ENCODE measurements at places on chromosomes 11 and 22.
A peak's percentile ranks its signal among the peaks of the same experiment; 100 is the strongest.

DNA sequence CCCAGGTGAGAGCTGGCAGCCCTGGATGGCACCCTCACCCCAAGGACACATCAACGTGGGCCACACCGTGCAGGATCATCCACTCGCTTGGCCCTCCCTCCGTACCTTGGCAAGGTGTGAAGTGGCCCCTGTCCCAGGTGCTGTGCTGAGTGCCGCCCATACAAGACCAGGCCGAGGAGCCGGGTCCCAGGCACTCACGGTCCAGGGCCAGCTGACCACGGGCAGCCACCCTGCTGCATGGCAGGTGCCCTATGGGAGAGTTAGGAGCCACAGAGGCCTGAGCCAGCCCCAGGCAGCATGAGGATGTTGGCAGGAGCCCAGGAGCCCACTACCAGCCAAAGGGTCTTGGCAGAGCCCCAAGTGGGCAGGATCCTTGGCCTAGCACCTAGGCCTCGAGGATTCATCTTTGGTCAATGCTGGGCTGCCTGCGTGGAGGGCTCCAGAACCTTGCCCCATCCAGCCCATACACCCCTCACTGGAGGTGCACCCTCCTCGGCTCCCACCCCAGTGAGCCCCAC is 19.6 kb downstream of the RTN4R start:
- no peak for DNase-seq

GRCh38 chr22:17213976-17214375 is 5.3 kb downstream of the ADA2 start:
- peak; percentile 32 for DNase-seq

DNA sequence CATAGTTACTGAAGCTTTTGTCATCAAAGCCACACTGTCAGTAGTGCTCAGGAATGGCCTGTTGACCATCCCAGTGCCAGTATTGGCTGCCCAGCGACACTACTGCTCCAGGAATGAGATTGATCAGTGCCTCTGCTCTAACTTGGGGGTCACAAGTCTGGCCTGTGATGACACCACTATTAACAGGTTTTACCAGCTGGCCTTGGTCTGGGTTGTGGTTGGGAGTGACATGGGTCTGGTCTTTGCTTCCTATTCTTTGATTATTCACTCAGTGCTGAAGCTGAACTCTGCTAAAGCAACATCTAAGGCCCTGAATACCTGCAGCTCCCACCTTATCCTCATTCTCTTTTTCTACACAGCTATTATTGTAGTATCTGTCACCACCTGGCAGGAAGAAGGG is 21.5 kb downstream of the OR56B4 start:
- no peak for DNase-seq

- DNase-seq: no peak
These were observed 551 bp upstream of the DEUP1 start for GRCh38 chr11:93329936-93330445.

DNA sequence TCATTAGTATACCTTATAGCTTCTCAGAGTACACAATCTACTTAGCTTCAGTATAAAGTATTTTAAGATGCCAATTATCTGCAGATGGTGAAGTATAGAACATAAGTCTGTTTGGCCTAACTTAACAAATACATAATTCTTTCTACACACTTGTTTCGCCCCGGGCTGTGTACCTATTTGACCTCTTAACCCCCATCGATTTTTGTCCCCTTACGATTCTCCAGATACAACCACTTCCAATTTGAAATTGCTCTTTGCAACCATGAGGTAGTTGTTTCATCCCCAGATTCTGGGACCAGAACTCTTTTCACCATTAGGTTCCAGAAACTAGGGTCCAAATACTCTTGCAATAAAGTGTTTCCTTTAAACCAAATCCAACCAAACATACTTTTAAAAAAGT is 10.0 kb upstream of the UPB1 start:
- DNase-seq: no peak

GRCh38 chr11:59510941-59511589 is at the start of gene OR4D9:
TSS of gene OR4D9 (plus strand) at chr11:59511539. CDS start at chr11:59514913, 3,374 bp downstream.
- no peak for DNase-seq

- DNase-seq: no peak
These were observed 29.3 kb upstream of the CSNK1E start for GRCh38 chr22:38346506-38346905.

GRCh38 chr11:112548641-112549040 is 288.0 kb upstream of the PLET1 start:
- no peak for DNase-seq

DNA sequence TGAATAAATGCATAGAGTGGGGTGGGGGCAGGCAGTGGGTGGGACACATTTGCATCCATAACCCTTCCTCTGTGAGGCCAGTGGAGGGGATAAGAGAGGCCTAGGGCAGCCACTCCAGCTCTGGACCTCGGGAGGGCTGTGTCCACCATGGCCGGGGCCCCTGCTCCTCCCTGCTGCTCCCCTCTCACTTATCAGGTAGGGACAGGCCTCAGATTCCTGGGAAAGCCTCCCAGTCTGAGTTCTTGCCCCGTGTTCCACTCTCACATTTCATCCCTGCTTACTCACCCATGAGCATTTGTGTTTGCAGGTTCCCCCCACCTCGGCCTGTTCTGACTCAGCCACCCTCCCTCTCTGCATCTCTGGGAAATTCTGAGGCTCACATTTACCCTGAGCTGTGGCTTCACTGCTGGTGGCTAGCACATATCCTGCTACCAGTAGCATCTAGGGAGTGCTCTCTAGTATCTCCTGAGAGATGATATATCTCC is 128.7 kb upstream of the TOP3B start:
- no peak for DNase-seq

DNA sequence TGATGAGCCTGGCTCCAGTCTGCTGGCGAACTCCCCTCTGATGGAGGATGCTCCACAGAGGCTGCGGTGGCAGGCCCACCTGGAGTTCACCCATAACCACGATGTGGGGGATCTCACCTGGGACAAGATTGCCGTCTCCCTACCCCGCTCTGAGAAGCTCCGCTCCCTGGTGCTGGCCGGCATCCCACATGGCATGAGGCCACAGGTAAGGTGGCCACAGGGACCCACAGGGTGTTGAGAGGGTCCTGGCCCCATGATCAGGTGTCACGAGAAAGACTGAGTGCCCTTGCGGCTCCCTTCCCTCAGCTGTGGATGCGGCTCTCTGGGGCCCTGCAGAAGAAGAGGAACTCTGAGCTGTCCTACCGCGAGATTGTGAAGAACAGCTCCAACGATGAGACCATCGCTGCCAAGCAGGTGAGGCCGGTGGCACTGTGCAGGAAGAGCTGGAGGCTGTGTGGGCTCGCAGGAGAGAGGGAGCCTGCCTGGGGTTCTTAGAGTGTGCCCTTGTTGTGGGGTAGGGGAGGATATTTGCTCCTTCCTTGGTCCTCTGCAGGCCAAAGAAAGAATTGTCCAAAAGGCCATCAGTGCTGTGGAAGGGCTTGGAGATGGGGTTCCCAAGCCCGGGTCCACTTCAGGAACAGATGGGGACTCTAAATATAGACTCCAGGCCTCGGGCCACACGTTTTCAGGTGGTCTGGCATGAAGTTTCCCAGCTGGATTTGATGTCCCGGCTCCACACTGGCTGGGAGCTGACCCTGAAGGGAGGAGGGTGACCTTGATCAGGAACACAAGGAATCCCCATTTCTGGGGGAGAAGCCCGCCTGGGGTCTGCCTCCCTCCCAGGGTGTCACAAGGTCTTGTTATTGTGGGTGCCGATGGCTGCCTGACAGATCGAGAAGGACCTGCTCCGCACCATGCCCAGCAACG is 34.1 kb downstream of the SGSM3 start:
- DNase-seq: no peak

DNA sequence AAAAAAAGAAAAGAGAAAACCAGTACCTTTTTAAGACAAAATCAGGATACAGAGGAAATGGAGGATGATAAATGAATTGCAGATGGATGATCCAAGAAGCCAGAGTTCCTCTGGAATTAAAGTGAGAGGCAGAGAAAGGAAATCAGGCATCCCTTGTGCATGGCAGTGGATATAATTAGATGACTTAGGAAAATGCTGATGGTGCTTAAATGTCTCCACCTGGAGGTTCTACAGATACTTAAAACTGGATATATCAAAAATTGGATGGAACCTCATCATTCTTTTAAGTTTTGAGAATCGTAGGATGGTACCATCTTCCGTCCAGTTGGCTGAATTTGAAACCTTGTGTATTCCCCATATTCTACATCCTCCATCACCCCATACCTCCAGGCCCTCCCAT is 1040.0 kb downstream of the NTM start:
- no peak for DNase-seq

GRCh38 chr11:18802381-18803257 is 11.0 kb upstream of the PTPN5 start:
- DNase-seq: peak; percentile 16

Measured in T-helper 9 cell (primary cell).